Lung (tissue), 17 donors: ENCODE measurements at places on chromosomes 5 and 9. TPM values are rescaled to one million over a fixed set of nuclear protein-coding genes. Genes with fewer than 3 reads are reported as not detected.
A peak's percentile ranks its signal among the peaks of the same experiment; 100 is the strongest.

- H3K4me1 ChIP-seq: no peaks in the 10 kb centered on the region
- H3K36me3 ChIP-seq: no peaks in the 10 kb centered on the region
- no peaks in the 10 kb centered on the region for H3K27me3 ChIP-seq
Observed at GRCh38 chr9:113508111-113508749, 44.7 kb downstream of the RGS3 start.

DNA sequence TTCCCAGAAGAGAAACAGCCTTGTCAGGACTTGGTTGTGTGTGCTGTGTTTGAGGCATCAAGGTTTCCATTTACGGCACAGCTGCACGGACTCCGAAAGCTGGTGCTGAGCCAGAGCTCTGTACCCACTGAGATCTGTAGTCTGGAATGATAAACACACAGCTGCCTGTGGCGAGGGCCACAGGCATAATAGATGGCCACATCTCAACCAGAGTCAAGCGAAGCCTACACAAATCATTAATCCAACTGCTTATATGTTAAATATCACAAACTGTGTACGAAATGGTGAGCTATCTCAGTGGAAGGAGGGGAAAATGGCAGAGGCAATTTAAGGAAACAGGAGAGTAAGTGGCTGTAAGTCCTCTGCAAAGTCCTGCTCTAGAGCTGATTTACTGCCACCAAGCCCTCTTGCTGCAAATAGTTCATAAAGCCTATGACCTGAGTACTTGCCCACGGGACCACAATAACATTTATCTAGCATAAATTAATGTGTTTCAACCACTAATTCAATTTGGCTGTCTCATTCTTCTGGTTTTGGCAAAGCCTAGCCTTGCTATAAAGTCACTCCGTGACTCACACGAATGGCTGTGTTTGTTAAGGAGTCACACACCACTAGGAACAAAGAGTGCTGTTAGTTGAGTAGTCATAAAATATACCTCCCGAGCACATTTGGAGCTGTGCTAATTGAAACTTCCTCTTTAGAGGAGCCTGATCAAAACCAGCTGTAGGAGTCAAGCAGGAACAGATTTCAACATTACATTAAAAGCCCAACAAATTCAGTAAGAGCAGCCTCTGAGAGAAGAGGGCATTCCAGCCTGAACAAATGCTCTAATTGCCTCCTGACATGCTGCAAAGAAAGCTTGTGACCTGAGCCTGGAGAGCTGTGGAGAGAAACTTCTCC lies 738.6 kb upstream of the ZNF608 start:
- H3K27ac ChIP-seq: peak overlapping the region; percentile 80
- peak; percentile 87 for DNase-seq
- peaks cover 16% of the 10 kb centered on the region for H3K4me1 ChIP-seq
- H3K27me3 ChIP-seq: no peaks in the 10 kb centered on the region
- H3K36me3 ChIP-seq: no peaks in the 10 kb centered on the region
- H3K4me3 ChIP-seq: no peak overlapping the region

DNA sequence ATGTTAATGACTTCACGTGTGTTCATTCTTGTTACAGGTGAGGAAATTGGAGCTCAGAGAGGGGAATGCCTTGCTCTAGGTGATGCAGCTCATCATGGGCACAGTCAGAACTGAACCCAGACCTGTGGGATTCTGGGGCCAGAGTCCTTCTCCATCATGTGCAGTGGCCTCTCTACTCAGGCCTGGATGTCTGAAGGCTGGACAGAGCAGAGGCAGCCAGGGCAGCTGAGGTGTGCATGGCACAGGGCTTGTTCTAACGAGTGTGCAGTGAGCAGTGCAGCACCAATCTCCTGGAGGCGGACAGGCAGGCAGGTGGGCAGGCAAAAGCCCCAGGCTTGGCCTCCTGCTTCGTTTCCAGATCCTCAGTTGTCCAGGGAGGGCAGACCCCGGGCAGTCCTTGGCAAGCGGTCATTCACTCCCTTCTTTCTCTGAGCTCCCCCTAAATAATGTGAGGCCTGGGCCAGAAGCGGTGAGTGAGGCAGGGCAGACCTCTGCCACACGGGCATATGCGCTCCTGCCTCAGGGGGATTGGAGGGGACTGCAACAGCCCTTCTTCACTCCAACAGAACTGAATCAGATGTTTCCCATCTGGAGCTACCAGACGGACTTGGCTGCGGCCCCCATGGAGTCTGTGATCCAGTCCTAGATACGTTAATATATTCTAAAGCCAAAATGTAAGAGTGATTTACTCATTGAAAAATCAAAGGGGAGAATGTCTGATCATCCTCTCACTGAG lies 68.7 kb upstream of the FSTL4 start:
- peaks cover 5% of the 10 kb centered on the region for H3K27me3 ChIP-seq
- no peak overlapping the region for H3K27ac ChIP-seq
- no peaks in the 10 kb centered on the region for H3K36me3 ChIP-seq
- peak; percentile 46 for DNase-seq

DNA sequence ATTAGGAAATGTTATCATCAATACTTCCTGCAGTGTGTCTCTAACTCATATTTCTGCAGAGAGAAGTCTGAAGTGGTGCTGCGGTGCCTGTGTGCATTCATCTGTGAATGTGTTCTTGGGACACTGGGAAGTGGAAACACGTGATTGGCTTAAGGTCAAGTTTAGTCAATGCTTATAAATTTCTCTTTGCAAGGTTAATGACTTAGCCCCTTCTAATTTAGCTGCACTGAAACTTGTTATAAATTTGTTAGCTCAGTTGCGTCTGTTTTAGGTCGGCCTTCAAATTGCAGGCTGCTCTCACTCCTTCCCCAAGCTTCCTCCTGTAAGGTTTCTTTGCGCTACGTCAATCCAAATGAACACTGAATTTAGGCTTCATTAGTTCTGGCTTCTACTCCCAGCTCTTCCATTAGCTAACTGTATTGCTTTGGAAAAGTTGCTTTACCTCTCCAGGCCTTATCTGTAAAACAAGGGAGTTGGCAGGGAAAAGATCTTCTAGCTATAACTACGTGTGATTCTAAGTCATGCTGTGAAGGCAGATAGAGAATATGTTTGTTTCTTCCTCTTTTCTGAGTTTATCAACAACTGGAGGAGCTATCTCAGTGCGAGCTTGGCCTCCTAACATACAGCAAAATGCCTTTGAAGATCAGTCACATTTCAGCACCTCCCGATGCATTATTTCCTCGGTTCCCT lies 341.8 kb downstream of the NFIB start:
- H3K4me1 ChIP-seq: peaks cover 9% of the 10 kb centered on the region
- peak; percentile 56 for DNase-seq
- no peaks in the 10 kb centered on the region for H3K27me3 ChIP-seq
- H3K27ac ChIP-seq: no peak overlapping the region
- H3K4me3 ChIP-seq: no peak overlapping the region

DNA sequence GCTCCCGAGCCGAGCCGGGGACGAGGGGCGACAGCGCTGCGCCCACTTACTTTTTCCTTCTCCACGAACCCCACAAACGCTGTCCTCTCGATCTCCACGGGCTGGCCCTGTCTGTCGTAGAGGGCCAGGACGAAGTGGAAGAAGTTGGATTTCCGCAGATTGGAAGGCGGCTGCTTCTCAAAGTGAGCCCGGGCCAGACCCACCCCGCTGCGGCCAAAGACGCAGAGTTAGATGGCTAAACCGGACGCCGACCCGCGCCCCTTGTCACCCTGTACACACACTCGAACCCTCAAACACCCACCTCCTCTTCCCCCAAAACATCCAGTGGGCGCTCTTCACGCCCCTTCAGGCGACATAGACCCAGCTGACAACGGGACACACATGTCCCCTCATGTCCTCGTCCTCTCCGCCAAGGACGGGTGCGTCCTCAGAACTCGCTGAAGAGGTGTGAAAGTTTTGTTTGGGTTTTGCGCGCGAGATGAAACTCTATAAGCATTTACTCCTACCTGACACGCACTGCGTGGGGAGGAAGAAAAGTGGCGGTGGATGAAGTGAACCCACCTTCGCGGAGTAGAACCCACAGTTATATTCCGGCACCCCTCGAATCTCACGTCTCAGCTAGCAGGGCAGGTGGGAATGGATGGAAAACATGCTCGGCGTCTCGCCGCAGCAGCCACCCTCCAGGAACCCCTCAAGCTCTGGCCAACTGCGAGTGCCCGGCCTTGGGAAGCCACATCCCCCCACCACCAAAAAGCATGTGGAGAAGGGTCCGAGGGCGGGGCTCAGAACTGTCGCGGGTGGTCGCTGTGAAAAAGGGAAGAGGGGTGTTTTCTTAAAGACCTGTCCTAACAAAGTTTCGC lies 2.6 kb downstream of the EBF1 start:
- peaks cover 32% of the 10 kb centered on the region for H3K27me3 ChIP-seq
- H3K36me3 ChIP-seq: no peaks in the 10 kb centered on the region
- peak overlapping the region; percentile 37 for H3K4me3 ChIP-seq
- peaks cover 5% of the 10 kb centered on the region for H3K4me1 ChIP-seq
- H3K27ac ChIP-seq: peak overlapping the region; percentile 46

DNA sequence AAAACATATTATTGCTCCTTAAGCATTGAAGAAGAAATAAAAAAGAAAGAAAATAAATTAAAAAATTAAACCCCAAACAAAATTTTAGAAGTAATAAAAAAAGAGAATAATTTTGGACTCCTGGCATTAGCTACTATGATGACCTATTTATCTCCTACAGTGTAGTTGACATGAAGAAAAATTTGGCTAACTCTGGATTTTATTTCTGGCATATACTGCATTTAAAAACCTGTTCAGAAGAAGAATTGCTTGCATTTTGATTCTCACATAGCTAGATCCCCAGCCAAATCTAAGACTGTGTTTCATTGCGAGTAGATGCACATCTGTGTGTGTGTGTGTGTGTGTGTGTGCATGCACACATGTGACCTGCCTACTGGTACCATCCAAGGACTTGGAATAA lies 30.1 kb upstream of the GABRG2 start:
- no peaks in the 10 kb centered on the region for H3K27me3 ChIP-seq
- H3K4me3 ChIP-seq: no peak overlapping the region
- H3K27ac ChIP-seq: no peak overlapping the region
- no peaks in the 10 kb centered on the region for H3K4me1 ChIP-seq

DNA sequence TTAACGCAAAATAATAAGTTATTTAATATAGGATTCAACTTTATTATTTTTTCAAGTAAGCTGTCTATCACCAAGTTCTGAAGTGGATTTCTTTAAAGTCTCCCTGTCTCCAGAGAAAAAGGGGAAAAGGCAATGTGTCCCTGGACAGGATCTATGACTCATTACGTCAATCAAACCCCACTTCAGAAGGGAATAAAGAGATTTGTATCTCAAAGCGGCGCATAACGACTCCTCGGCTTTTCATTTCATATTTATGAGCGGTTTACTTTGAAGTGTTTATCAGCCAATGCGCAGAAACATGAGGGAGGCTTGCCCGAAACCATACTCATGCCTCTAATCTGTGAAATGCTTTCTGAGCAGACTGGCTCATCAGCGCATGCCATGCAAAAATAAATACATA lies 938.6 kb upstream of the WWC1 start:
- no peak overlapping the region for H3K27ac ChIP-seq
- H3K4me1 ChIP-seq: no peaks in the 10 kb centered on the region
- H3K4me3 ChIP-seq: no peak overlapping the region
- H3K36me3 ChIP-seq: no peaks in the 10 kb centered on the region
- H3K27me3 ChIP-seq: no peaks in the 10 kb centered on the region

DNA sequence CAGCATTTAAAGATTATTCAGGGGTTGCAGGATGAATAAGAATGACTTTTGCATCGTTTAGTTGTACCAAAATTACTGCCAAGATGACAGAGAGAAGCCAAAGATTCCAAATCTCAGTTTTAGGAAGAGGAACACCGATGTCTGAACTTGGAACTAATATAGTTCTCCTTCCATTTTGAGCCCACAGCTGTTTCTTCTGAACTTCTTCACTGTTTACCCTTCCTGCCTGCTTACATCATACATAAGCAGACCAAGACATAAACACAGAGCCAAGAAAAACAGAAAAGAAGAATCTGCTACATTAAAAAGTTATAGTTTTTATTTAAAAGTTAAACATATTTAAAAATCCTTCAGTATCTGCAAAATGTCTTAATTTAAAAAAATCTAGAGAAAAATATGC lies 146.9 kb upstream of the RAPGEF1 start:
- H3K4me1 ChIP-seq: peaks cover 15% of the 10 kb centered on the region
- no peaks in the 10 kb centered on the region for H3K36me3 ChIP-seq
- no peaks in the 10 kb centered on the region for H3K27me3 ChIP-seq
- no peak for DNase-seq

- H3K36me3 ChIP-seq: peaks cover 40% of the 10 kb centered on the region
- DNase-seq: no peak
- H3K27ac ChIP-seq: no peak overlapping the region
- no peaks in the 10 kb centered on the region for H3K27me3 ChIP-seq
Observed at GRCh38 chr9:14747111-14747510, 24.6 kb upstream of the CER1 start.

DNA sequence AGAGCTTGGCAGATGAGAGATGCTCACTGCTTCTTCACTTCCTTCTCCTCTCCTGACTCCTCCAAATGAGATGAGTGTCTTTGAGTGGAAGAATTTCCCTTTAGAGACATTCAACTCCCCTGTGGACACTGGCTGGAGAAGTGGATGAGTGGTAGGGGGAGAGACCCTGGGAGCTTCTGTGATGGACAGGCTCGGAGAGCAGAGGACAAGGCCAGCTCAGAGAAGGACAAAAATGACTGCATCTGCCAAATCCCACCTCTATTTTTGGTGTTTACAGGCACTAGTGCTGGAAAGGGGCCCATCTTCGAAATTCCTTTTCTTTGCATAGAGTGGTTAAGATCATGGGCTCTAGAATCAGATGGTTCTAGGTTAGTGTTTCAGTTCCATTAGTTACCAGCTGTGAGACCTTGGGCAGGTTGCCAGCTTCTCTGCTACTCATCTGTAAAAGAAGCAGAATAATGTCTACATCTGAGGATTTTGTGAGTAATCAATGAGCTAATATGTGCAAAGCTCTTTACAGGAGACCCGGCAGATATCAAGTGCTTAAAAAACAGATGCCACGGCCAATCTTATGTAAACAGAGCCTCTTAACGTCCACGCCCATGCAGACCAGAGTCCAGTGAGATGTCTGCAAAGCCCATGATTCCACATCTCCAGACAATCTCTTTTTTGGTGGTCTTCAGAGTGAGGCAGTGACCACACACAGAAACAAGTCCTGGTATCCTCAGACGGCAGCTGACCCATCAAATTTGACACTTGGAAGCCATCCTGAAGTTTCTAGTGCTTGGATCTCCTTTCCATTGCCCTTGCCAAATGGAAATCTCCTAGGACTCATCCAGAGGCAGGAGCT lies 13.6 kb upstream of the COL27A1 start:
- no peak overlapping the region for H3K27ac ChIP-seq
- H3K36me3 ChIP-seq: no peaks in the 10 kb centered on the region
- H3K27me3 ChIP-seq: no peaks in the 10 kb centered on the region
- H3K4me1 ChIP-seq: peaks cover 9% of the 10 kb centered on the region
- peak; percentile 48 for DNase-seq

DNA sequence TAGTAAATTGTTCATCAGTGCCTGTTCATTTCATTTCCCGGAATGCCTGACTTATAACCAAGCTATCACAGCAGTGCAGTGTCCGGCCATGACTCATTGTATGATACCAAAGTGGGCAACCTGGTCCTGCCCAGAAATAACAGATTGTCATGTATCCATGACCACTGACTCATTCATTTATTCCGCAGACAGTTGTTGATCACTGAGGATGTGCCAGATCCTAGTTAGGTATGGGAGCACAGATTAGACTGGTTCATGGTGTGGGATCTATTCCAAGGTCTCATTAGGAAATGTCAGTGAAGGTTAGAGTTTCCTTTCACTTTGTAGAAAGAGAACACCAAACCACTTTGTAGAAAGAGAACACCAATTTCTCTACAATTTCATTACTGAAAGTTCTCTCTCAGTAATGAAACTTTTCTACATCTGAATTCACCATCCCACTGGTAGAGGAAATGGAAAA lies 8.7 kb downstream of the NREP start:
- no peak overlapping the region for H3K27ac ChIP-seq
- H3K36me3 ChIP-seq: peaks cover 36% of the 10 kb centered on the region

The NEK6 gene
- 19.0 TPM for polyA plus RNA-seq

The CCL28 gene
- polyA plus RNA-seq: 7.0 TPM

The FSTL4 gene
- 0.08 TPM for polyA plus RNA-seq

The SPATA31A7 gene
- polyA plus RNA-seq: not detected

The ZDHHC11 gene
- polyA plus RNA-seq: 9.8 TPM
